ENCODE measurements at places on chromosomes 2 and 18.

DNA sequence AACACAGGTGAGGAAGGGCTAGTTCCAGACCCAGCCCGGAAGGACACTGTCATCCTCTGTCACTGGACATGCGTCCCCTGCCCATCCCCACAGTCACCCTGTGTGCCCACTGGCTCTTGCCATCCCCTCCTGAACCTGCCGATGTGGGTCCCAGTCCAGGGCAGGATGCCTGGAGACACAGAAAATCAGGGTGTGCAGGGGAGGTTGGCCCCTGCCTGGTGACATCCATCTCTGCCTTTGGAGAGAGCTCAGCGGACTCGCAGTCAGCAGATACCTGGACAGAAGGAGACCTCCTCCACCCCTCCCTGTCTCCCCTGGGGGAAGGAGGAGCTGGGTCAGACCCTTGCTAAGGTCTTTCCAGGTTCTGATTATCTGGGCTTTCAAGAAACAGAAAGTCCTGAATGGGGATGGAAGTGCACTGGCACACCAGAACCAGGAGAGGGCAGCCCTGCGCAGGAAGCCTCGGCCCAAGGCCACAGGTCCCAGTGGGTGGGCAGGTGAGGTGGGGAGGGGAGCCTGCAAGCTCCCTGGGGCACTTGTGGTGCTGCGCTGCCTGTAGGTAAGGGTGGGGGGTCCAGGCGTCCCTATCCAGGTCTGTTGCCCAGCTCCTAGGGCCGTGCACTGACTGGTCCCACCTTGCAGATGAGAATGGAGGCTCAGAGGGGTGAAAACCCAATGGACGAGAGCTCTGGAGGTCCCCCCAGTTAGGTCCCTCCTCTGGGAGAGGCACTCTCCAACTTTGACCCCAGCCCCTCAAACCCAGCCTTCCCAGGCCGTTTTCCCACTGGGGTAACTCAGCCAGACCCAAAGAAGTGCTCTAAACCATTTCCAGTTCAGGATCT lies 9.7 kb upstream of the OTOS start:
- DNase-seq: no peak

DNA sequence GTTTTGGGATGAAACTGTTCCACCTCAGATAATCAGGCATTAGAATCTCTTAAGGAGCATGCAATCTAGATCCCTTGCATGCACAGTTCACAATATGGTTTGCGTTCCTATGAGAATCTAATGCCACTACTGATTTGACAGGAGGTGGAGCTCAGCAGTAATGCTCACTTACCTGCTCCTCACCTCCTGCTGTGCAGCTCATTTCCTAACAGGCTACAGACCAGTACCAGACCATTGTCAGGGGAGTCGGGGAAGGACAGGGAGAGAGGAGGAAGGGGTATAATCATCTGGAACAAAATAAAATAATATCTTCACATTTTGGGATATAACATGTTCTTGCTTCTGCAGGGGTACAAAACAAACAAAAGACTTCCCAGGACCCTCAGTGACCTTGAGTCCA lies 532.0 kb upstream of the FSHR start:
- no peak for DNase-seq

- no peak for DNase-seq
Measured at GRCh38 chr2:86195808-86196387, 636 bp upstream of the IMMT start.

DNA sequence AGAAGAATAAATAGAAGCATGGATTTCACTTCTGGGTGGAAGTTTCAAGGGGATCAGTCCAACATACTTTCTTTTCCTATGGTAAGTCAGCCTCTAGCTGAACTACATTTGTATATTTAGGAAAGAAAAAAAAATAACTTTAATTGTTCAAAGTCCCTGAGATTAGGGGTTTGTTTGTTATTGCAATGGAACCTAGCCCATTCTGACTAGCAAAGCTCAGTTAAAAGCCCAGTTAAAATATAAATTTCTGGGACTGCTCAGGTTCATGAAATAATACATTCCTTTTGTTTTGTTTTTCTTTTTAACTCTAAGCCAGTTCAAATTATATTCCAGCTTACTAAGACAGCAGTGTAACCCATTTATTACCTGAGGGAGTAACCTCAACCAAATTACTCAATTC lies 2069.6 kb upstream of the CELF4 start:
- DNase-seq: no peak

DNA sequence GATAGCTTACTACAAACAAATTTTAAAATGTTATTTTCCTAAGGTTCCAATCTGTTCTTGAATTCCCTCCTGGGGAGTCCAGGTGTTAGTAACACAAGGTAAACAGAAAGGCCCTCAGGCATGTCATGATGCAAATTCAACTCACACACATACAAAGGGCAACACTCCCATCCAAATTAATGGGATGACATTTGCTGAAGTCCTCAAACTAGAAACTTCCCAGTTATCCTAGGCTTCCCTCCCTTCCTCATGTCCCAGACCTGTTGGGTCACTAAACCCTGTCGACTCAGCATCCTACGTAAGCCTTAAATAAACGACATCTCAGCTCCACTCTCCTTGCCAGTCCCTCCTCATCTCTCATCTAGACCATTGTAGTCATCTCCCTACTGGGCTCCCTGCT lies 85.1 kb downstream of the GREB1L start:
- no peak for DNase-seq

DNA sequence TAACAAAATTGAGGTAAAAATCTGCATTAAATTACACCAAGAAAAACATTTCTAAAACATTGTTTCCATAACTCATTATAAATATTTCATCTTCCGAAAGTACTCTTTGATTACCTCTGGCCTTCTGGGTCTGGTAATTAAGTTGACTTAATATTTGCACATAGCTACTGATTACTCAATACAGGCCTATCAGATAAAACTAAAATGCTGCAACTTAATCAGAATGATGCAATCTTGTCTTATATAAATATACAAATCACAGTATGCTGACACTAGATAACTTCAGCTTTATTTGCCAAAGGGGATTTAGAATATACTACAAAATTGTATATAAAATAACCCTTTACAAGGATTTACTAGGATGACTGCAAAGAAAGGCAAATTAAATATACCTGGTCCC lies 49.3 kb downstream of the SLC35F5 start:
- no peak for DNase-seq

DNA sequence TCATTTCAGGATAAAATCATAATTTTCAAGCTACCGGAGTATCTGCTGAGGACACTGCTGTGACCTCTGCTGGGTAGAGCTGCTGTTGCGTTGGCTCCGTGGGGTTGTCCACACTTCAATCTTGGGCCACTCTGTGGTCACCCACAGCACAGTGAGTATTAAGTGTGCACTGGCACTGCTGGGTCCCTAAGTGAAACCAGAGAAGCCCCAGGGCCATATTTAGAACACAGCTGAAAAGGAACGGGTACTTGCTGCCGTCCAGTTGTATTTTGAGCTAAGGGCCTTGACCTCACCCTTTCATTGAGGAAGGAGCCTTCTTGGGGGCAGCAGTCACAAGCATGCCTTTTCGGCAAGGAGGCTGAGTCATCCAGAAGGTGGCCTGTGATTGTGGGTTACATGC lies 10.1 kb downstream of the SLC9A4 start:
- DNase-seq: no peak

DNA sequence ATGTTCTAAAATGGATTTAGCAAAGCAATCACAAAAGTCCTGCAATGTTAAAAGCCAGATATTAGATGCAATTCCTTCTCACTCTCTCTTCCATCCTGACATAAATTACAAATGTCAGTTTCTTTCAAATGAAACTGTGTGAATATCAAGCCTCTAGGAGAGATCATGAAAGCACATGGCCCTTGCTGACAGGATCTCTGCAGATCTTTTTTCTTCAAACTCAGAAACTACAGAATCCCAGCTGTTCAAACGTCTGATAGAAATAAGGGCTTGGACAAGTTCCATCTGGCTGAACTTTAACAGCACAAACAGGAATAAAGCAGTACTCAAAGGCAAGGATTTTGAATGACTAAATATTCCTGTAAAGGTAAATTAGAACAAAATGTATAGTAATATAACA lies 47.6 kb downstream of the PDE1A start:
- no peak for DNase-seq

GRCh38 chr2:85644909-85645308 lies 23.1 kb downstream of the SFTPB start:
- no peak for DNase-seq

- no peak for DNase-seq
Measured at GRCh38 chr2:130756874-130757668, 1.7 kb downstream of the AMER3 start.

- no peak for DNase-seq
Measured at GRCh38 chr2:13113002-13113401, 396.3 kb downstream of the TRIB2 start.

- DNase-seq: no peak
Measured at GRCh38 chr2:30583204-30583749, 136.2 kb downstream of the LCLAT1 start.
